NCI-H1092 treated with DMSO at 0.1 percent for 48 hours (cell line): ENCODE measurements at places on chromosomes 4 and X.
A peak's percentile ranks its signal among the peaks of the same experiment; 100 is the strongest.

DNA sequence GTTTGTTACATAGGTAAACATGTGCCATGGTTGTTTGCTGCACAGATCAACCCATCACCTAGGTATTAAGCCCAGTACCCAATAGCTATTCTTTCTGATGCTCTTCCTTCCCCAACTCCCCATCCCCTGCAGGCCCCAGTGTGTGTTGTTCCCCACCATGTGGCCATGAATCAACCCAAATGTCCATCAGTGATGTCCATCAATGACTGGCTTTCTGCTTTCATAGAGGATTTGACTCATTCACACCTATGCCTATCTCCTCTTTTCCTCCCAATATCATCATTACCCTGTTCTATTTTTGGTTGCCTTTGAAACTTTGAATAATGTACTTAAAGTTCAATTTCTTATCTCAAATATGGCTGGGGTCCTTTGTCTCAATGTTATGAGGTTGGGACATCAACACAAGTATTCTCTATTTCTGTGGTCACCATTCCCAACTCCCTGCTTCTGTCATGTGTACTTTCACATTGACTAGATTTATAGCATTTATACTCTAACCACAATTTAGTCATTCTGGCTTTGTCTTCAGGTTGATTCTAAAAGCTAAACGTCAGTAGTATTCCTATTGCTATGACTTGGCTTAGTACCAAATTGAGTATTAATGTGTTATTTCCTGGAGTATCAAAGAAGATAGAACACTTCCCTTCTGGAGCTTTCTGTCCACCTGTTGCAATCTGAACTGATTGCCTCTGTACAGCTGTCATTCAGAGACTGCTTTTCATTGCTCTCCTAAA lies 107.2 kb downstream of the TAB3 start:
- no peak for DNase-seq

DNA sequence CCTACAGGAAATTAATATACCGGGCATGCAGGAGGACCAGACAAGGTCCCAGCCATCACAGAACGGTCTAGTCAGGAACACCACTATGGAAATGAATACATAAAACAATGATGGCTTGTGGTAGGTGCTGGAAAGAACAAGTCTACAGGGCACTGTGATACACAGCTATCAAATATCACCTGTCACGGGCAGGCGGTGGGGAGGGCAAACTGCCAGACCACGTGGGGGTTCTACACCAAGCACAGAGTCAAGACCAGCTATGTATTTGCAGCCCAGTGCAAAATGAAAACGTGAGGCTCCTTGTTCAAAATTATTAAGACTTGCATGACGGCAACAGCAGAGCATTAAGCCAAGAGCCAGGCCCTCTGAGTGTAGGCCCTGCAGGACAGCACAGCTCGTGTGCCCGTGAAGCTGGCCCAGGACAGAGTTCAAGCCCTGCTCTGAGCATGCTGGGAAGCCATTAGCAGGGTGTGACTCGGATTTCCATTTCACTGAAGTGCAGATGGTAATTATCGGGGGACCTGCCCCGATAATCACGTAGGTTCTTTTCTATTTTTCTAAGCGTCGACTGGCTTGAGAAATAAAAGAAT lies 83.6 kb downstream of the JAKMIP1 start:
- peak; percentile 65 for DNase-seq

- no peak for DNase-seq
These were observed 15.3 kb downstream of the TMEM271 start for GRCh38 chr4:560731-561291.

- DNase-seq, result no peak
These were observed 31.5 kb downstream of the UCHL1 start for GRCh38 chr4:41288254-41288653.

GRCh38 chr4:40990899-40991265 lies 223.5 kb downstream of the APBB2 start:
- no peak for DNase-seq

GRCh38 chr4:45408996-45409395 lies 682.6 kb upstream of the GNPDA2 start:
- DNase-seq, result no peak

- DNase-seq, result no peak
These were observed 5.7 kb downstream of the MAGEE1 start for GRCh38 chrX:76433219-76433618.

- DNase-seq, result no peak
These were observed 109.9 kb downstream of the AFF2 start for GRCh38 chrX:148610328-148610698.

GRCh38 chrX:151176231-151176750 lies at the start of gene GPR50:
GPR50 (plus strand) TSS chrX:151176584; CDS start chrX:151176722, 138 bp downstream.
- no peak for DNase-seq

DNA sequence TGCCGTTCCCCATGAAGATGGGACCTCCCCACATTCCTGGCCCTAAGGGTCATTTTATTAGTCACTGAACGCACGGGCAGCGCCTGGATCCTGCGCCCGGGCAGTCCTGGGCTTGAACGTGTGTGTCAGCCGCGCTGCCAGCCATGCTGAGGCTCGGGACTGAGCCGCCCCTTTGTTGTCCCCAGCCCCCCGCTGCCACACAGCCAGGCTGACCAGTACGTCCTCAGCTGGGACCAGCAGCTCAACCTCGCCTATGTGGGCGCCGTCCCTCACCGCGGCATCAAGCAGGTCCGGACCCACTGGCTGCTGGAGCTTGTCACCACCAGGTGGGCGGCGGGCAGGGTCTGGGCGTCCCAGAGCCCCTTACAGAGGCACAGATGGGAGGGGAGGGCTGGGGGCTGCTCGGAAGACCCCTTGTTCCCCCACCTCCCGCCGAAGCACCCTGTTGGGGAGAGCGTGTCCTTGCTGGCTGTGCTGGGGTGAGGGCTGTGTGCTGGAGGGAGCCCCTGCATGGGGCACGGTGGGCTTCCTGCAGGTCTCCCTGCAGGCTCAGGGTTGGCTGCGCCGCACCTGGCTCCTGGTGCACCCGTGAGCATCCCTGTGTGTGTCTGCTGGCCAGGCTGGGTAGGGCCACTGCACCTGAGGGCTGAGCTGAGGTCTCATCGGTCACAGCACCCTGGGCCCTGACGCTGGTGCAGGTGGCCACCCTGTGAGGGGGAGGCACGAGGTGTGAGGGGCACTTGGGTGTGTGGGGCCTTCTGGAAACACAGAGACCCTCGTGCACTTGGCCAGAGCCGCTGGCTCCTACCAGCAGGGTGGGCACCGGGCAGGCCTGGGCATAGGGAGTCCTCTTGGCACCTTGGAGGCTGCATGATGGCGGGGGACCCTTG lies 1.0 kb downstream of the IDUA start:
- no peak for DNase-seq
